CD8-positive, alpha-beta memory T cell (primary cell): ENCODE measurements at places on chromosomes 11 and 22. TPM values are rescaled to one million over a fixed set of nuclear protein-coding genes. Genes with fewer than 3 reads are reported as not detected.
A peak's percentile ranks its signal among the peaks of the same experiment; 100 is the strongest.

GRCh38 chr11:9799886-9800285 is 136.0 kb downstream of the SWAP70 start:
- DNase-seq, result no peak

CSRP3 gene
- not detected for polyA plus RNA-seq

DERL3 gene
- polyA plus RNA-seq, result 0.28 TPM

HMOX1 gene
- 0.25 TPM for polyA plus RNA-seq

DNA sequence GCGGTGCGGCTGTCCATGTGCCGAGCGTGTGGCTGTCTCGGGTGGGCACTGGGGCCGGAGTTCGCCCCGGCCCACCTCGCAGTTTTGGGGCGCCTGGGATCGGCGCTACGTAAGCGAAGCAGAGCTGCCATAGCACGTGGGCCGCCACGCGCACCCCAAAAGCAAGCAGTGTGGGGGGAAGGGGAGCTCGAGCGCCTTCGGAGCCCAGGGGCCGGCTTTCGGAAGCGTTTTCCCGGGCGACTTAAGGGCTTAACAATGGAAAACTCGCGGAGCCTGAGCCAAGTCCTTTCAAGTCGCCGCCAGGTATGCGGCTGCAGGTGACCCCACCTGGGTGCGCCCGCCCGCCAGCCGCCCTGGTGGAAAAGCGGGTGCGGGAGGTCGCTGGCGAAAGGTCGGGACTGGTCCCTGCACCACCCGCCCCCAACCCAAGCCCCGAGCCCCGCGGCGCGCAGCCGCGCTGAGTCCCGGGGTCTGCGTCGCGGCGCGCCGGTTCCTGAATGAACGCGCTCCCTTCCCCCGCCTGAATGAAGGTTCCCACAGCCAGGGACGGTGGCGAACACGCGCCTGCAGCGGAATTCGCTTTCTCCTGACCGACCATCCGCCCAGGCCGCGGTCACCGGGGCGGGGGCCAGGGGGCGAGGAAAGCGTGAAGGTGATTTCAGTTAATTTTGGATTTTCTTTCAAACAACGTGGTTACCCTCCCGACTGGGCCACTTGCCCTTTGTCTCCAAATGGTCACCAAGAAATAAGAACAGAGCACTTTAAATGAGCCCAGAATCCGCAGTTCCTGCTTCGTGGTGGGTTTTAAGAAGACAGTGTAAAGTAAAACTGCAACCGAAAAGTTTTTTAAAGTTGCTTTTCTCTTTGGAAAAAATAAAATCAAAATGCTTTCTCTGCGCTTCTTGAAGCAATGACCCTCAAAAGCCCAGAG is 2.8 kb upstream of the CCND1 start:
- no peak for DNase-seq

DNA sequence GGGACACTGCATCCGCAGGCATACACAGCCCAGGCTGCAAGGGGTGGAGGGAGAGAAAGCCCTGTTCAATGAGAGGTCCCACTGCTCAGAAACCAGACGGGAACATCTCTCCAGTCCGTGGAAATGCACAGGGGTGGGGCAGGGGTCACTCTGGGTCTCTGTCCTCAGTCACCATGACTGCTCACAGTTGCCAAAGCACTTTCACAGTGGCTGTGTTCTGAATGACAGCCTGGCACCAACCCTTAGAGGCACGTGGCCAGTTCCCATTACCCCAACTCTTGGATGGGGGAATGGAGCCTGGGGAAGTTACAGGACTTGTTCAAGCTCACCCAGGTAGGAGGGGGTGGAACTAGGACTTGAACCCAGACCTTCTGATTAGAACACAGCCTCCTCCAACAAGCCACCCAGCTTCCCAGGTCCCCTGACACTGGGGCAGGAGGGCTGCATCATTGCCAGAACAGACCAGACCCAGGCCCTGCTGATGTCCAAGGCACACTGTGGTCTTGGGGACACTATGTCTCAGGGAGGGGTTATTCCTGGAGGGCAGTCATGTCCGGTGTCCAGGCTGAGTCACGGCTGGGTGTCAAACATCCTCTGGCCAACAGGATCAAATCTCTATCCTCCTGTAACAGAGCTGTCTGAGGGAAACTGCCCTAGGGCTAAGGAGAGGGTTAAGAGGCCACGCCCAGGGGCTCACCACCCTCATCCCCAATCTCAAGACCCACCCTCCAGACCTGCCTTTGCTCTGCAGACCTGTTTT is 8.2 kb downstream of the ZNF70 start:
- DNase-seq, result no peak

RAC2 gene
- polyA plus RNA-seq, result 1,206 TPM

DNA sequence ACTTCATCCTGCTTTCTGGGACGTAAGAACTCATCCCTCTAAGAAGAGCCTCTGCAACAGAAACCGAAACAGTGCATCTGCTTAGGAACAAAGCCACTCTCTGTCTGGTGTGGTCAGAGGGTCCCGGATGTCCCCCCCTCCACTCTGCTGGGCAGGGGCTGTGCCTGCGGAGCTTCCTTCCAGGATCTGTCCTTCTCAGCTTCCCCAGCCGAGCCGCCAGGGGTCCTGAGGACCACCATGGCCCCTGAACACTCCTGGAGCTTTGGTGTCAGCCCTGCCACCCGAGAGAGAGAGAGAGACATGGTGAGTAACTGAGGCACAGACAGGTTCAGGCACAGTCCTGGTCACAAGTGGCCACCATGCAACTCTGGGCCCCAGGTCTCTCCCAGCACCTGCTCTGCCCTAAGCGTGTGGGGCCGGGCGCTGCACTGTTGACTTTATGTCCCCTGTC is 24.4 kb upstream of the MGAT3 start:
- no peak for DNase-seq

- DNase-seq, result no peak
These were observed 20.9 kb downstream of the SLC37A2 start for GRCh38 chr11:125084057-125084416.

GRCh38 chr22:32605576-32605975 is 131.0 kb downstream of the FBXO7 start:
- DNase-seq, result no peak

DNA sequence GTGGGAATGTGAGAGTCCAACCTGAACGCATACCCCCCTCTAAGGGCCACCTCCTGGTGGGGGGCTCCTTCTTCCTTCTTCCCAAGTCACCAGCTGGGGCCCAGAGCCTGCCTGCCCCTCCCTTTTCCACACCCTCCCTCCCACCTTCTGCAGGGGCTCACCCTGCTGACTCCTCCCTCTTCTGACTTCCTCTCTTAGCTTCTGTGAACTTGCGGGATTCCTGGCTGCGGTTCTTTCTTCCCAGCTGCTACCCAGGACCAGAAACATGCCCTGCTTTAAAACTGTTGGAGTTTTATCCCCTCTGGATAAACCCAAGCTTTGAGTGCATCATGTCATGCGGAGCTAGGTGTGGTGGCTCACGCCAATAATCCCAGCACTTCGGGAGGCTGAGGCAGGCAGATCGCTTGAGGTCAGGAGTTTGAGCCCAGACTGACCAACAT is 10.2 kb downstream of the LRRC74B start:
- DNase-seq, result no peak

GRCh38 chr22:44684506-44685383 is 17.3 kb upstream of the PRR5 start:
- DNase-seq, result peak; percentile 75

TMEM86A gene
- 0.54 TPM for polyA plus RNA-seq

- no peak for DNase-seq
These were observed 36.4 kb upstream of the DKK3 start for GRCh38 chr11:12044799-12045198.

TTC36 gene
- not detected for polyA plus RNA-seq

CCDC87 gene
- polyA plus RNA-seq, result not detected

GRCh38 chr22:28019360-28019759 is 100.3 kb upstream of the PITPNB start:
- no peak for DNase-seq

GRCh38 chr11:116938471-116939070 is 101.1 kb upstream of the APOA1 start:
- DNase-seq, result no peak

GRCh38 chr11:110373051-110373702 is 56.6 kb upstream of the FDX1 start:
- no peak for DNase-seq

DNA sequence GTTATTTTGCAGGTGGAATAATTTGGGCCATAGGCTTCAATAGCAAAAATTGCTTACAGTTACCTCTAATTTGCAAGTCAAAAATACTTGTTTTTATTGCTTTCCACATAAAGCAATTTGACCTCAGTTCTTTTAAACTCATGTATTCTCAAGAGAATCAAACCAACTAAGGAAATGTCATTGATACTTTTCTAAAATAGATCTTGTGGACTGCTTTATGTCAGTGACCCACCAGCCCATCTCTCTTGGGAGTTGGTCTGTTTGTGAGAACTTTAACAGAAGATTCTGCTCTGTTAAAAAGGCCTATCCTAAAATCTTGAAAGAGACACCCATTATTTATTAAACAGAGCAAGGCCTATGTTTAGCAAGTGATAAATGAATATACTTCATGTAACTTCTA is 75.2 kb downstream of the DDIAS start:
- DNase-seq, result no peak

EFCAB6 gene
- 0.22 TPM for polyA plus RNA-seq

DNA sequence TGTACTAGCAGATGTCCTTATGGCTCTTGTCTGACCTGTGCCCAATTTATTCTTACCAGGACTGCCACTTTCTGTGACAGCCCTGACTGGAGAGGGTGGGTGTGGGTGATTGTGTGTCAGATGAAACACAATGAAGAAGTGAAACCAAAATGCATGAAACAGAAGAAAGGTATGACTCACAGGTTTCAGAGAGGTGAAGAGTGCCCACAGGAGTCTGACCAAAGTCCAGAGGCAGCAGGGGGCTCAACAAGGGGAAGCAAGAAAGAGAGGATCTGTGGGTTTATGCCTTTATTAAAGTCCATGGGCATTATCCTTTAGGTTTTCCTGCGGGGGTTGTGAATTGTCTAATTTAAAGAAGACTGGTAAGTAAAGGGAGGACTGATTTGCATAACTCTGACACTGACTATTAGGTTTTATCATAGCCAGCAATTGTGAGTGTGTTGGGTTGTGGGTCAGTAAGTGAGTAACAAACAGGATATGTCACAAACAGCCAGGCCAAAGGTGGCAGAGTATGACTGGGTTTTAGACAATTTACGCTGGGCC is 3.9 kb upstream of the OR4C6 start:
- no peak for DNase-seq

ISX gene
- not detected for polyA plus RNA-seq

DNA sequence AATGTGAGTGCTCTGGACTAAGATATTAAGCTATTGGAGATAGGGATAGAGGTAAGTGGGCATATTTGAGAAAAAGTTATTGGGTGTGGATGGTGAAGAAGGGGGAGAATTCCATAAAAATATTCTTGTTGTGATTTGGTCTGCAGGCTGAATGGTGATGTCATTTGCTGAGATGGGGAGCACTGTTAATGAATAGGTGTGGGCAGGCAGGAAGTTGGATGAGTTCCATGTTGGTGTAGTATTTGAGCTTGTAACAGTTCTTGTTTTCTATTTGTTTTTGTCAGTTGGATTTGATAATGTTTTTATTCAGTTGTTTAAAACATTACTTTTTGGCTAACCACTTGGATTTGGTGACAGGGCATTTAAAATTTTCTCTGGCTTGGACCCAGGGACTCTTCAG is 168.8 kb downstream of the C11orf87 start:
- no peak for DNase-seq

- no peak for DNase-seq
These were observed 22.1 kb upstream of the LMO1 start for GRCh38 chr11:8285796-8286195.

PIH1D2 gene
- polyA plus RNA-seq, result not detected

GRCh38 chr11:91926965-91927364 is 297.7 kb upstream of the FAT3 start:
- no peak for DNase-seq

SCN4B gene
- not detected for polyA plus RNA-seq

DNA sequence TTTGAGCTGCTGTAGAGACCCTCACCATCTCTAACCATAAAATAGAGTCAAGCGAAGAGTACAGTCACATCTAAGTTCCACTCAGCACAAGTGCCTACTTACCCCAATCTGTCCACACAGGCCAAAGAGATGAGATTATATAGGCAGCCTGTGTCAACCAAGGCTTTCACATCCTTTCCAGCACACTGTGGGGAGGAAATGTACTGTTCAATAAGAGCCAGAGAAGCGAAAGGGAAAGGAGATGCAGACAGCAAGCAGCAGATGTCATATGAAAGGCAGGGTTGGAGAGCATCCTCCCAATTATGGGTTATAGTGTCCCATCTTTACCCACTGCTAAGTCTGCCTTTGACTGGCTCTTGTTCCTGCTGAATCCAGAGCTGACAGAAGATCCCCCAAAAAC is 16.4 kb downstream of the NRIP3 start:
- no peak for DNase-seq

OR5T3 gene
- polyA plus RNA-seq, result not detected

GRCh38 chr11:34203377-34203871 is 98.0 kb downstream of the NAT10 start:
- DNase-seq, result no peak

DNA sequence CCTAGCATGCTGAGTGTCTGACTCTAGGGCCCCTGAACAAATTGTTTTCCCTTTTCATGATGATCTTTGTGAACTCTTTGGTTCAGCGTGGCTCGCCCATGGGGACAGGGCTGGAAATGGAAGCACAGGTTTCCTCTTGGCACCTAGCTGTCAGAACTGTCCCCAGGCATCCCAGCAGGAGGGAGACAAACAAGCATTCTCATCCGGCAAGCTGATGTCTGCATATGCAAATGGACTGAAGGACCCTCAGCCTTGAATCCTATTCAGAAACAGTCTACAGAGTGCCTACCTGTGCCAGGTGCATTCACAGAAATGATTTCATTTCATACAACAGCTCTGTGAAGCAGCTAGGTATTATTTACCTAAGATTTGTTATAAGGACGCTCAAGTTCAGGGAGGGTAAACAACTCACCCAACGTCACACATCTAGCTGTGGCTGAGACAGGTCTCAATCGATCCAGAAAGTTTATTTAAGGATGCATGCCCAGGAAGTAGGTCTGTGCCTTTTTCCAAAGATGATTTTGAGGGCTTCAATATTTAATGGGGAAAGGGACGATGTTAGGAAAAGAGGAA is 176.4 kb downstream of the KIRREL3 start:
- no peak for DNase-seq

OR8D1 gene
- polyA plus RNA-seq, result not detected

LMO1 gene
- 0.29 TPM for polyA plus RNA-seq

- no peak for DNase-seq
These were observed 51.4 kb upstream of the CEP126 start for GRCh38 chr11:101863361-101863760.

DNA sequence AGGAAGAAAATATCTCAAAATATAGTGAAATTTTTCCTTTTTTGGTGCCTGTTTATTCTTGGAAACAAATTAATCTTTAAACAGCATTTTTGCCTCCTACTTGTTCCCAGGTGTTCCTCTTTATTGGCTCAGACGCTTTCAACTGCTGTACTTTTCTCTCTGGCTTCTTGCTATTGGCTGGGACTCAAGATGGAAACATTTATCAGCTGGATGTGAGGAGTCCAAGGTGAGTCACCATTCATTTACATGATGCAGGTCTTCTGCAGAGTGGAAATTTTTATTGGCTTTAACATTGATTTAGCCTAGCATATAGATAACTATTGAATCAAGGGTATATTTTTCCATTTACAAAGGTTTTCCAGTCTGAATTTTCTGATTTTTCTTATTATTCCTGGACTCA is 34.4 kb upstream of the DNAJB13 start:
- no peak for DNase-seq

CRYBA4 gene
- polyA plus RNA-seq, result not detected

GRCh38 chr11:106121570-106122320 is 44.3 kb downstream of the AASDHPPT start:
- no peak for DNase-seq
